ENCODE measurements at places on chromosomes 2 and 18. TPM values are rescaled to one million over a fixed set of nuclear protein-coding genes. Genes with fewer than 3 reads are reported as not detected.

The CEBPZ gene
- polyA plus RNA-seq, result 40.8 TPM

DNA sequence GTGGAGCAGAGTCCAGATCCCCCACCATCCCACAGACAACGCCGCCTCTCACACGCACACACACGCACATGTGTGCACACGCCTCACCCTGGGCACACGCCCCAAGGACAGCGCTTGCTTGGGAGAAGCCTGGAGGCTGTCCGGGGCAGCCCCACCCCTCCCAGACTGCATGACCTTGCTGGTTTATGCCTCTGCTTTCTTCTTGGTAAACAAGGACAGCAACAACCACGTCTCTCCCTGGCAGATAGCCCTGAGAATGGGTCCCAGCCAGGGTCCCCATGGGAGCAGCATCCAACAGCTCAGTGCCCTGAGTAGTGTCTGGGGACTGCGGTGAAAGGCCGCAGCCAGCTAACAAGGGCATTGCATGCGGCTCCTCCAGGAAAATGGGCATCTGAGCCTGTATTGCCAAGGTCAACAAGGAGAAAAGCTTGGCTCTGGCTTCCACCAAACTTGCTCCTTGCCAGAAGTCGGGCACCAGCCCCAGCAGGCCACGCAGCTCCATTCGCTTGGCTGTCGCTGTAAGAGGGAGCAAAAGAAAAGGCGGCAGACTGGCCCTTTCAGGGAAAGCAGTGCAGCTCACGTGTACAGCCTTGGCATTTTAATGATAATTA, 234.6 kb downstream of the EIPR1 start:
- DNase-seq, result no peak

GRCh38 chr2:3780477-3781402, 77.4 kb downstream of the DCDC2C start:
- DNase-seq, result peak; percentile 48

DNA sequence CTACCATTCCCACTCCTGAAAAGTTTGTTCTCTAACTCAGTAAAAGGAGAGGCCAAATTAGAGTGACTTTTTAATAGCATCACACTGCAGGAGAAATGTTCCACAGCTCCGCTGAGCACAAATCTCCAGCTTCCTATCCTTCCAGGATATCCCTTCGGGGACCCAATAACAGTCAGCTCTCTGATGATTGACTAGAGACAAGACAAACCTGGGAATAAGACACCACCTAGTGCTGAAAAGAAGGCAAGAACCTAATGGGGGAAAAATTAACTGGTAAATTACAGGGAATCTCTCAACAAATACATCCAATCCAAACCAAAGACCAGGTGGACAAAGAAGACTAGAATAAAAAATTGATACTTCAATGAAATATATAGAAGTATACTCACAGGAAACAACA, 977.1 kb upstream of the SOX11 start:
- DNase-seq, result no peak

- no peak for DNase-seq
Measured at GRCh38 chr18:23924813-23925212, 89.7 kb upstream of the TTC39C start.

DNA sequence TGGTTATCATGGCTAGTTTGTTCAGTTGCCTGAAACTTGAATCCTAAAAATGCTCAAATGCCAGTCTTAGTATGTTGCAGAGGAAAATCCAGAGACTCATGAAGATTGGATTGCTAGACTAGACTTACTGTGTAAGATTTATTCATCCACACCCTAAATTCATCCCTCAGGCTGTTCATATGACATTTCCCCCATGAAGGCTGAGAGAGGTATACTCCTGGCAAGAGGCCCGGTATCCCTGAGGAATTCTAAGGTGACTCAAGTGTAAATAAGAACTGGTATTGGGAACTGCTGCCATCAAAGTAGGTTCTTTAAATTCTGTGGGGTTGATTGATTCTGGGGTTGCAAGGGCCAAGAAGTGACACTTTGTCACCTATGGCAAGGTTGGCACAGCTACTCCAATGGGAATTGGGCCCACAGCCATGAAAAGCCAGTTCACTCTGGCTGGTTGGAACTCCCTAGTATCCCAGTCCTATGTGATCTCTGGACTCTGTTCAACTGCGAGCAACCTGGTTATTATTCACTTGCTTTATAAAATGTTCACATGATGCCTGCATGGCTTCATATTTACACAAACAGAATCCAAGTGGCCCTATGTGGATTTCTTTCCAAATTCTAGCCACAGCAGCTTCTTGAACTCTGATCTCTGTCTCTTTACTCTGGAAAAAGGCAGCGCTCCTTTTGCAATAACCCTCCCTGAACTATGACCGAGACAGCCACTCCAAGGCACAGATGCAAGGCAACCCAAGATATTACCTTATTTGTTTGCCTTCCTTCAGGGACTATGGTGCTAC, 429.1 kb downstream of the CBLN2 start:
- DNase-seq, result no peak

The BCL11A gene
- 3.2 TPM for polyA plus RNA-seq

DNA sequence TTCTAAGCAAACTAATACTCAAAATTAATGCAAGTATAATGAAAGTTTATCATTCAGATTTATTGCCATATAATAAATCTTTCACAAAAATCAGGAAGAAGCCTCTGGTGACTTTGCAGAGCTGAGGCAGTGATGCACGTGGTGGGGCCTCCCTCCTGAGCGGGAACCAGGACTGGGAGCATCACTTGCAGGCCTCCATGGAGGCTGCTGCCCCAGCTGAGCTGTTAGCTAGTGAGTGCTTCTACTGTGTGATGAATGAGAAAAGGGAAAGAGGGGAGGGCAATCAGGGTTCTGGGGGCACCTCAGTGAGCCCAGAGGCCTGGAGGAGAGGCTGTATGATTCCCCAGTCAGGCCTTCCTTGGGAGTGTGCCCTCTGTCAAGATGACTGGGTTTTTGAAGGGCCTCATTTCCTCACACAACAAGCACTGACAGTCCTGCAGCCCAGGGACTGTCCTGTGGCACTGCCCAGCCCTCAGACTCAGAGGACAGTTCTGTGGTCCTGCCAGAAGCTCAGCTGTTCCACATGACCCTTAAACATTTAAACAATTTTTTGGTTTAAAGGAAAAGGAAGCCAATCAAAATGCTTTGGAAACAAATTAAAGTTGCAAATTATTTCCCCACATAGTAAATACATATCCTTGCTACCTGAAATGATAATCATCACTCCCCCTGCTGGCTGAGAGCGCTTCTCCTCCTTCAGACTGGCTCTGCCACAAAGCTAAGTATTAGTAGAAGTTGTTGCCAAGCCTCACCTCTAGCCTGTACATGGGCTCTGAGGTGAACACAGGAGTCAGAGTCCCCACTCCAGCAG, 90.9 kb upstream of the SMAD7 start:
- peak; percentile 62 for DNase-seq

GRCh38 chr2:40197121-40197520, 254.8 kb downstream of the SLC8A1 start:
- DNase-seq, result no peak

DNA sequence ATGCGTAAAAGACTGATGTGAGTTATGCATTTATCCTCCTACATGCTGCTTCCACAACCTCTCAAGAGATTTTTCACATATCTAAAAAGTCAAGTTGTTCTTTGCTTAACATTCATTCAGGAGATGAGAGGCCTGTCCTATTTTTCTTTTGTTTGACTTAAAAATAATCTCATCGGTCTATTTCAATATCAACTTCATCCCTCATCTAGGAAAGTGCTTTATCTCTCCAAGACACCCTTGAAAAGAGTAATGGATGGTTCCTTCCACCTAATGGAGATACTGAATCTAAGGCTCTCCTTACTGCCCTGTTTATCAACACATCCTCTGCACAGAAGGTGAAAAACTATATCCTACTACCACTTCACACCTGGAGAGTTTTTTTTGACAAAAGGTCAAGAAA, 2.4 kb downstream of the NFE2L2 start:
- peak; percentile 56 for DNase-seq

The RAB27B gene
- 0.35 TPM for polyA plus RNA-seq

The SPP2 gene
- polyA plus RNA-seq, result not detected

The NRBP1 gene
- 116 TPM for polyA plus RNA-seq

The MC4R gene
- 0.27 TPM for polyA plus RNA-seq

The CLEC4F gene
- 0.07 TPM for polyA plus RNA-seq

DNA sequence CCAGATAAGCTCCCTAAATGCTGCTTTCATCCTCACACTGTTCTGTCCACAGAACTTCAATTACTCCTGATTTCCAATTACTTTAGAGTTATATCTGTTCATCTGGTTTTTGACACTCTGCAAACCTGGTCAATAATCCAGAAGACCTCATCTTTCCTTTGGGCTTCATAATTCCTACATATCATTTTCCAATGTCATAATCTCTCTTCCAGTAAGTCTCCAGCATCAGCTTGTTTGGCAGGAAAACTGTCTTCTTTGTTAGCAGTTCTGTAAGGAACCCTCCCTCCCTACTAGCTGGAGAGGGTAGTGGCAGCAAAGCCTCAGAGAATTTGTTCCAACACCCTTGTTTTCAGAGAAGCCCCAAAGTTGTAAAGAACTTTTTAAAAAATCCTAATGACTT, 11.9 kb upstream of the SLC14A1 start:
- no peak for DNase-seq

DNA sequence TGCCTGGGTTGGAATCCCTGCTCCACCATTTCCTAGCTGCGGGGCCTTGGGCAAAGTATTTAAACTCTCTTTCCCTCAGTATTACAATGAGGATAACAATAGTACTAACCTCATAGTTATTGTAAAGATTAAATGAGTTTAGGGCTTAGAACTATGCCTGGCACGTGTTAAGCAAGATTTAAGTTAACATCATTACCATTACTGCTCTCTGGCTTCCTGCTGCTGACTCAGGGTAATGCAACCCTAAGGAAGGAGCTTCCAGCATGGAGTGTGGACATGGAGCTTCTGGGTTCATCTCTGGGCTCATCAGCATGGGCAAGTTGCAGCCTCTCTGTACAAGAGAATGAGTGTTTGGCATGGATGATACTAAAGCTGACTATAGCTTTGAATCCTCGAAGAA, 374.2 kb upstream of the MAP2 start:
- DNase-seq, result no peak

The CYRIA gene
- 8.9 TPM for polyA plus RNA-seq

- DNase-seq, result no peak
Measured at GRCh38 chr18:36634573-36635216, 194.1 kb downstream of the TPGS2 start.

The ACOXL gene
- 0.27 TPM for polyA plus RNA-seq

- DNase-seq, result no peak
Measured at GRCh38 chr2:63614983-63615945, 26.5 kb downstream of the MDH1 start.

DNA sequence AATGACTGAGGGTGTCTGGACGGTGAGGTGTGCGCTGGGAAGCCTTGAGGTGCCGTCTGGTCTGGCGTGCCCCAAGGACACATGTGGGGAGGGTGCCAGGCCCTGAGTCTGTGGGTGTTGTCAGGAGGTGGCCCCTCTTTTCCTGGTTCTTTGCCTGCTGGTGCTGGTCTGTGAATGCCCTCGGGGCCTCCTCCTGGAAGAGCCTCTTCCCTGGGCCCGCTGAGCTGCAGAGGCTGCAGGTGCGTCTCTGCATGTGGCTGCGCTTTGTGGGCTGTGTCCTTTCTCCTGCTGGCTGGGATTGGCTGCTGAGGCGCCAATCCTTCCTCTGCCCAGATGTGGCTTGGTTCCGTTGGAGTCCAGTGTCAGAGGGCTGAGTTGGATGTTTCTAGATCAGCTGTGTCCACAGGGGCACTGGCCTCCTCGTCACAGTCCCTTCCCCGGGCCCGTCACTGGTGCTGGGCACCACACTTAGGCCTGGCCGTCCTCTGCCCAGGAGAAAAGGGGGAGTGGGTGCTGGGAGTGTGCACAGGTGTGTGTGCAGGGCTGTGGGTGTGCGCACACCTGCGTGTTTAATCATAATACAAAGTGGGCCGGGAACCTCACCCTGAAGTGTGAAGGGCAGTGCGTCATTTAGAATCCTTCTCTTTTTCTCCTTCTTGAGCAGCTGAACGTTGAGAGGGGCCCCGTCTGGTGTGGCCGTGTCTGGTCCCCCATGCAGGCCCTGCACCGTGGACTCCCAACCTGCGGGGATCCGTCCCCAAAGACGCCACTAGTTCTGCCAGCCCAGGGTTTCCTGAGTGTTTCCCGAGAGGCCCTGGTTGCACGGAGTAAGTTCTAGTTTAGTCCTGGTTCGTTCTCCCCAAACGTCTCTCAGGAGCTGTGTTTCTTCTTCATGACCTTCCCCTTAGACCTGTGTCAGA, 35.5 kb downstream of the RTP5 start:
- DNase-seq, result no peak

DNA sequence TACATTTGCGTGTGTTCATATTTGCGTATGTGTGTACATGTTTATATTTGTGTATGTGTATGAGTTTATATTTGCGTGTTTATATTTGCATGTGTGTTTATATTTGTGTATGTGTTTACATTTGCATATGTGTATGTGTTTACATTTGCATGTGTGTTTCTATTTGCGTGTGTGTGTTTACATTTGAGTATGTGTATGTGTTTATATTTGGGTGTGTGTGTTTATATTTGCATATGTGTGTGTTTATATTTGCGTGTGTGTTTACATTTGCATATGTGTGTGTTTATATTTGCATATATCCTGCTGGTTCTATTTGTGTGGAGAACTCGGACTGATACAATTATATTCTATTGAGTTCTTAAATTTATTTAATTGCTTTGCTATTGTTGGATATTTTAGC, 115.2 kb upstream of the CTDP1 start:
- no peak for DNase-seq

The KCNS3 gene
- polyA plus RNA-seq, result 6.0 TPM
